ENCODE measurements at places on chromosomes 12 and 14.

- ATAC-seq = no peak
Observed at GRCh38 chr12:17652436-17652835, 437.6 kb downstream of the RERGL start.

DNA sequence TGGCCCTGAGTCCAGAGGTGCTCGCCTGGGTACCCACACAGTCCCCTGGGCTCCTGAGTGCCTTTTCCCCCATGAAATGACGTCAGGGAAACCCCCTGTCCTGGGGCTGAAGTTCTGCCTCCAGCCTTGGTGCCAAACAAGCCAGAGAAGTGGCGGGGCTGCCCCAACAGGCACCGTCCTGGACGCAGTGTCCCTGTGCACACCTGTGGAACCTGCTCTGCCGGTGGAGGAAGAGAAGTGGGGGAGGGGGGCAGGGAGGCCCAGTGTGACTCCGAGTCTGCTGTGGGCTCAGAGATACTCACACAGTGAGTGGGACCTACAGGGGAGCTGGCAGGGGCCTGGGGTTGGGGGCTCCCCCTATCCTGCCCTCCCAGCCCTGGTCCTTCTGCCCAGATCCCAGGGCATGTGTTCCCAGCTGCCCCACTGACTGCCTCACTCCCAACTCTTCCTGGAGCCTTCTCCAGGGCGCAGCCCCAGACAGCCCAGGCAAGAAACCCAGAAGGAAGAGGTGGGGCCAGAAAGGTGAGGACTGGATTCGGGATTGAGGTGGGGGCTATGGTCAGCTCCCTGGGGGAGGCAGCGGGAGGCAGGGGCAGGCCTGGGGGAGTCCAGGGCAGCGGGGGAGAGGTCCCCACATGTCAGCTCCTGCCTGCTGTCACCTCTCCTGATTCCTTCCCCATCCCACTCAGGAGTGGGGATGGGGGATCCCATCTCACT lies 24.7 kb downstream of the CCDC85C start:
- no peak for ATAC-seq

GRCh38 chr12:103561174-103561573 lies 25.9 kb upstream of the STAB2 start:
- no peak for ATAC-seq

DNA sequence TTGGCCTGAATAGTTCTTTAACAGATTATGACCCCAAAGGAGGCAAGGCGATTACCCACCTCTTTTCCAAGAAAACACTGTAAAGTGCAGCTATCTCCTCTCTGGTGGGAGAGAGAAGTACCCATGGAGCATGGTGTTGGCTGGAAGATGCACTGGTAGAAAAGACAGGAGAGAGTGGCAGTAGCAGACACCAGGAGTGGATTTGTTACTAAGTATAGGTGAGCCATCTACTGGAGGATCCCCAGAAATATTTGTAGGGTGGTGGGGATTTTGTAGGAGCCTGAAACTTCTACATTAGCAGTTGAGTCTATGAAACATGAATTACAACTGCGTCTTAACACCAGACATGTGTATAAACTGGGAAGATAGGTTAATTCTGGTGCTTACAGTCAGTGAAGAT lies 148.0 kb downstream of the SLC38A4 start:
- peak; percentile 36 for ATAC-seq

DNA sequence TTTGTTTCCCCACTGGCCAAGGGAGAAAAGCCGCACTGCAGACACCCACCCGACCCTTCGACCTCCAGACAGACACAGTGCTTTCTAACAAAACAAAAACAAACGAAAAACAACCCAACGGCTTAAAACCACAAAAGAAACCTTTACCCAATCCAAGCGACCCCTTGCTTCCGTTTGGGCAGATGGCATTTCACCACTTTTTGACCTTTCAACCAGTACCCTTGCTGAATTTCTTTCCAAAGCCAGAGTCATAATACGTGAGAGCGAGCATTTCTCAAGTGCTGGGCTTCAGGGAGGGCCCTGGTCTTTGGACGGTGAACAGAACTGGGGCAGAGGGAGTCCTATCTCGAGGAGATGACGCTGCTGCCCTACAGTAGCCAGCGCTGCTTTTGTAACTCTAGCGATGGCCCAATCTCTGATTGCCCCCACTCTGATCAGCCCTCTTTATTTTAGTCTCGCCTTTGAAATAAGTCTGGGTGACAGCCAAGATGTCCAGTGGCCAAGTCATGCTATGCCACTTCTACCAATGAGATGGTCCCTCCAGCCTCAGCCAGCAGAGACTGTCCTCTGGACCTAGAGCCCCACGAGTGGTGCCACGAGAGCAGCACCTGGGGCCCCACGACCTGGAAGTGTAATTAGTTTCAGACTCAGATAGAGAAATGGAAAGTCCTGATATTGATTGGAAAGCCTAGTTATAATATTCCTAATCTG lies 21.9 kb upstream of the ADIPOR2 start:
- no peak for ATAC-seq

- ATAC-seq = no peak
Observed at GRCh38 chr12:104966677-104967076, 8.6 kb upstream of the SLC41A2 start.

DNA sequence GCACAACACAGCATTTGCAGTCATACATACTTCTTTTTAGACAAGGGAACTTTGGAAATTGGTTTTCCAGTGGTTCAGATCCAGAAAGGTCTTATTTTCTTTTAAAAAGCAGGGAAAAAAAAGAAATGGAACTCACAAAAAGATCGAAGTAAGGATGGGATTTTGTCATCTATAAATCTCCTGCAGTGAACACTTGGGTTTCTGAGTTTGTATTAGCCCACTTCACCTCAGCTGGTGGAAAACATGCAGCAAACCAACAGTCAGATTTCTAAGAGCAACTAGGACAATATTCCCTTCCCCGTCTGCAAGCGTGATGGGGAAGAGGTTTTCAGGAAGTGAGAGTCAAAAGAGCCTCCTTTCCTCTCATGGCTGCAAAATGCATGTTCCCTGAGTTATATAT lies 4.6 kb downstream of the MYF5 start:
- no peak for ATAC-seq

- no peak for ATAC-seq
Observed at GRCh38 chr12:55933169-55933798, 2.3 kb downstream of the DGKA start.

GRCh38 chr12:57146092-57146491 lies 1.3 kb downstream of the LRP1-AS start:
- peak; percentile 47 for ATAC-seq

DNA sequence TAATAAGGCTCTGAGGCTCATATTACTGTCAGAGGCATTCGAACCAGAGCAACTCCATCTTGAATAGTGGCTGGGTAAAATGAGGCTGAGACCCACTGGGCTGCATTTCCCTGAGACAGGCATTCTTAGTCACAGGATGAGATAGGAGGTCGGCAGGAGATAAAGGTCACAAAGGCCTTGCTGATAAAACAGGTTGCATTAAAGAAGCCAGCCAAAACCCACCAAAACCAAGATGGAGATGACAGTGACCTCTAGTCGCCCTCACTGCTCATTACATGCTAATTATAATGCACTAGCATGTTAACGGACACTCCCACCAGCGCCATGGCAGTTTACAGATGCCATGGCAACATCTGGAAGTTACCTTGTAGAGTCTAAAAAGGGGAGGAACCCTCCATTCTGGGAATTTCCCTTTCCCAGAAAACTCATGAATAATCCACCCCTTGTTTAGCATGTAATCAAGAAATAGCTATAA lies 18.1 kb upstream of the PRICKLE1 start:
- ATAC-seq = no peak

DNA sequence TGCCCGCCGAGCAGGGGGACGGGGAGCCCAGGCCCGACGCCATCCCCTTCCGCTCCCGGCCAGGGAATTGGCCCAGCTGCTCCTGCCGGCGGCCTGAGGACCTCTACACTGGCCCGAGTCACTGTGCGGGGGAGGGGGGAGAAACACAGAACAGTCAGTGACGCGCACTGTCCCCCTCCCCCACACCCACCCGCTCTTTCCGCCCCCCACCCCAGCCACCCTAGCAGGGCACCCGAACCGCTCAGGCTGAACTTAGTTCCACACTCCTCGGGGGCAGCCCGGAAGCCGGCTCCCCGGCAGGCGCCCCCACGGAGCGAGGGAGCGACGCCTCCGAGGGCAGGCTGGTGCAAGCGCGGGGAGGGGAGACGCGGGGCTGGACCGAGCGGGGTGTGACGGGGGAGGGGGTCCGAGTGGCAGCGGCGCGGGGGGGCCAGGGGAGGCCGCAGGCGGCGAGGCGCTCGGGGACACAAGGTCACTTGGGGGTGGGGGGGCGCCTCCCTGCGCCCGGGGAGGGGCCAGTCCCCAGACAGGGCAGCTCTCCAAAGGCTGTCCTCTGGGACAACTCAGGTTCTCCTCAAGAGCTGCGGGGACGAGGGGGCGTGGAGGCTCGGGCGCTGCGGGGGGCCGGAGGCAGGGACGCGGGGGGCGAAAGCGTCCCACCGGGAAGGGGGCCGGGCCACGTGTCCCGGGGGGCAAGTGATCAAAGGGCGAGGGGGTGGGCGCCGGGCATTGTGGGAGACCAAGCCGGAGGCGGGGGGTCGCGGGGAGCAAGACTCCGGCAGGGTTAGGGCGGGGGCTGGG lies 648 bp downstream of the CHD4 start:
- peak; percentile 27 for ATAC-seq

GRCh38 chr12:121632069-121632970 lies 6.0 kb downstream of the ORAI1 start:
- ATAC-seq = no peak

DNA sequence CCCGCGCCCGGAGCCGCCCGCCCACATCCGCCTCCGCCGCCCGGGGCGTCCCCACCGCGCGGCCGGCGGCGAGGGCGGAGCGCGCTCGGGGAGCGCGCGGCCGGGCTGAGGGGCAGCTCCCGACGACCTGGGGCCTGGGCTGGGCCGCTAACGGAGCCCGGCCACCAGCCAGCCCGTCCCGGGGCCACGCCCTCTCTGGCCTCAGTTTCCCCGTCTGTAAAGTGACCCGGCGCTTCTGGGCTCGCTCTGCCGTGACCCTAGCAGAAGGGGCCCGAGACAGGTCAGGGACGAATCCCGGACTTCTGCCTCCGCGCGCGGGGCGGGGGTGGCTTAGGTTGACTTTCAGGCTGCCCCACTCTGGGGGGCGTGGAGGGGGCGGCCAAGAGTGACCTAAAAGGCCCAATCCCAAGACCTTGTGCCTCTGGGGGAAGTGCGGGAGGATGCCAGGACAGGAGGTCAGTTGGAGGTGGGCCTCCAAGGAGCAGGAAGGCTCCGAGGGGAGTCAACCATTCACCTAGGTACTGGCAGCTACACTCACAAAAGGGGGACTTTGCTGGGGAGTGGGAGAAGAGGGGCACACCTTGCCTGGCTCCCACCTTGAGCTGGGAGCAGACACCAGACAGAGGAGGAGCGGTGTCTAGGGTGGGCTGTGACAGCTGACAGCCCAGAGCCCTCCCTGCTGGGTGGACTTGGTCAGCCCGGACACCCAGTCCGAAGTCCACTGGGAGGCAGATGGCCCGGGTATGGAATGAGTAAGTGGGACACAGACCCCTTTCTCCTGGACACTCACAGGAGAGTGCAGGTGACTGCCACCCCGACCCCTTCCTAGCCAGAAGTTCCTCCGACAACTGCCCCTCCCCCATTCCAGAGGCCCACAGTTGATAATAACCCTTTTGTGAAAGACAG lies 486 bp upstream of the AKT1 start:
- ATAC-seq = no peak

GRCh38 chr12:78210894-78211302 lies 380.2 kb downstream of the NAV3 start:
- no peak for ATAC-seq

GRCh38 chr14:74019408-74020137 lies 424 bp downstream of the BBOF1 start:
- ATAC-seq = peak; percentile 3

GRCh38 chr12:106585521-106586277 lies 2.9 kb downstream of the RFX4 start:
- ATAC-seq = no peak

DNA sequence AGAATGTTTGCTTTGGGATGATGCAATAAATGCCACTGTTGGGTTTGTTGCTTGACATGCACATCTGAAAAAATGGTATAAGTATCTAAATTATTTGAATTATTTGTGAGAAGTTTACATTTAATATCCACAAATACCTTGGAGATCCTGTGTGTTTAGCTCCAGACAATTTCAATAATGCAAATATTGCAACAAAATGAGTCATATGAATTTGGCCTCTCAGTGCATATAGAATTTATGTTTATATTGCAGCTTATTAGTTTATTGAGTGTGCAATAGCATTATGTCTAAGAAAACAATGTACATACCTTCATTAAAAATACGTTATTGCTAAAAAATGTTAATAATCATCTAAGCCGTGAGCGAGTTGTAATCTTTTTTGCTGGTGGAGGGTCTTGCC lies 153.3 kb downstream of the FSCB start:
- no peak for ATAC-seq

- peak; percentile 59 for ATAC-seq
Observed at GRCh38 chr12:98578821-98579220, 14.7 kb upstream of the SLC25A3 start.

DNA sequence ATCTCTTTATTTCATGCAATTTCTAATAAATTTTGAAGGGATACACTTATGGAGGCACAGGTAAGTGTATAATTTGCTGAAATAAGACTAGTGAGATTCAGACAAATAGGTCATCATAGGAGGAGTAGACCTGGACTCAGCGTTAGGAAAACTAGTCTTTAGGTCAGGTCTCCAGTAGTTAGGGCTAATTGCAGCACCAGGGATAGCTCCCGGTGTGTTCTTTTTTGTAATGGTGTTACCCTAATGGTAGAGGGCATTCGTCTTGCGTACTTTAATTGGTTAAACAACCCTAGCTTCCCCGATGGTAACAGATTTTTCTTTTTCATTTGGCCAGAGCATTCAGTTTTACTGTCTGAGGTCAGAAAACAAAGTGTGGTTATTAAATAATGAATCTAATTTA lies 64.9 kb downstream of the ARID2 start:
- no peak for ATAC-seq

DNA sequence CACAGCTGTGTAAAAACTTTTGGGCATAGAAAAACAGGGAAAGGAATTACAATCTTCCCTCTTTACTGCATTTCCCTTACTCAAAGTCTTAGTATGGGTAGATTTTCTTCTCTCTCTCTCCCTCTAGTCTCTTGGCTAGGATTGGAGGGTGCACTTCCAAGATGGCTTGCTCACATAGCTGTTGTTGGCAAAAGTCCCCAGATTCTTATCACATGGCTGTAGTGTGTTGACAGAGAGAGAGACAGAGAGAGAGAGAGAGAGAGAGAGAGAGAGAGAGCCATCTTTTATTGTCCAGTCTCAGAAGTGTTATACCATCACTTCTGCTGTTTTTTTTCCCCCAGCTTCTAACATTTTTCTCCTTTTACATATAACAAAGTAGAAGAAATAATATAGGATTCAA lies 6.3 kb upstream of the OR4E2 start:
- no peak for ATAC-seq

DNA sequence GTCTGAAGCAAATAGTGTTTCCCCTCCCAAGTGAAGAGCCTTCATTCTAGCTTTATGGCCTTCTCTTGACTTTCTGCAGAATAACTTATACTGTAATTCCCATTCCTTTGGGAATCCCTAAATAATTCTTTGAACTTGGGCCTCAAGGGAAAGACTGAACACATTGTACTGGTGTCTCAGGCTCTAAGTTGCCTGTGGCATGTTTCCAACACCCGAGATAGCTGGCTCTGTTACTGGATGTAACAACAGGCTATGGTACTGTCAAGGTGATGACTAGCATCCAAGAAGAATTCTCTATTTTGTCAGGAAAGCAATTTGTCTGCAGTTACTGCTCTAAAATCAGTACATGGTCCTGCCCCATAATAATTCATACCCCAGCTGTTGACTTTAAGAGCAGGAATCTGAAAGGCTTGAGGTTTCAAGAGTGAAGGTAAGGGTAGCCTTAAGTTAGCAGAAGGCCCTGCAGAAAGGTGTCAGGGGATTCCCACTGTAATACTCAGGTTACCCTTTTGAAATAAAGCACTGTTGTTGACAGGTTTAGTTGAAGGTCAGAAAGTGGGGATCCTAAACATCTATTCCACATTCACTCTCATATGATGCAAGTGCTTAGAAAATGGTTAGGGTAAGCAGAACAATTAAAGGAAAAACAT lies 5.2 kb downstream of the GPX2 start:
- ATAC-seq = peak; percentile 94

Measured in motor neuron (in vitro differentiated cells).